ENCODE measurements at places on chromosomes 6 and 20.
A peak's percentile ranks its signal among the peaks of the same experiment; 100 is the strongest.

GRCh38 chr6:41757931-41758640 is 10.9 kb upstream of the PGC start:
- no peak for DNase-seq

DNA sequence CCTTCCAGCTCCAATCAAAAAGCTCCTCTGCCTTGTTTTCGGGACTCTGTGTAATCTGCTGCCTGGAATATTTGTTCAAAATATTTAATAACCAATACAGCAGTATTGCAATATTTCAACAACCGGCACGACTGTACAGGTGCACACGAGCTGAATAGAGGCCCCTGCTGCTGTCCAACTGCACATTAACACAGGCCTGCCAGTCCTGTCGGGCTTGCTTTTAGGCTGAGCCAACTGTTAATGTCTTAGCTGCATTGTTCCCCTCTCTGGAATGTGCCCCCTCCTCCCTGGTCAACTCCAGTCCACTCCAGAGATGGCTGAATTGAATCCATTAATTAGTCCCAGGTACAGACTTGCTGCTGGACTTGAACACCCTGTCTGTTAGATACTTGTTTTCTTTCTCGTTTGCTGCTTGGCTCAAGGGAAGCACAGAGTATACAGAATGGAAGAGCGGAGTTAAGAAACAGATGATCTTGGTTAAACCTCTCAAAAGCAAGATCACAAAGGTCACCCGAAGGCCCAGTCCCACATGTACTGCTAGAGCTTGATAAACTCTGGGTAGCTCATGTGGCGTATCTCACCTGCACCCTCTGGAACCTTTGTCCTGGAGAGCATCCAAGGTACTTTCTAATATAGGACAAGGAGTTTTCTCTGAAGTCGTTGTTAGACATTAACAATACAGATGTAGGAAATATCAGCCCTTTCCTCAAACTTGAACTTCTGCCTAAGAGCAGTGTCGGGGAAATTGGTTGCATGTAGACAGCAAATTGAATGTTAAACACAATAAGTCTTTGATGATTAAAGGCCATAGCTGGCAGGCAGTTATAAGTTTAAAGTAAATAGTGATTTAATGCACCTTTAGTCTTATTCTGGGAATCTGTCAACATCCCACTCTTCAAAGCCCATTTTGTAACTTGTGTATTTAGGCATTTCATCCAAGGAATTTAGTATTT is 31.9 kb downstream of the SHLD1 start:
- DNase-seq = no peak

GRCh38 chr20:42366626-42367025 is 748.4 kb upstream of the CHD6 start:
- peak; percentile 4 for DNase-seq

- peak; percentile 5 for DNase-seq
These were observed 422.5 kb upstream of the RGS17 start for GRCh38 chr6:153553627-153554026.

- no peak for DNase-seq
These were observed 32.7 kb upstream of the PROKR2 start for GRCh38 chr20:5349448-5349847.

DNA sequence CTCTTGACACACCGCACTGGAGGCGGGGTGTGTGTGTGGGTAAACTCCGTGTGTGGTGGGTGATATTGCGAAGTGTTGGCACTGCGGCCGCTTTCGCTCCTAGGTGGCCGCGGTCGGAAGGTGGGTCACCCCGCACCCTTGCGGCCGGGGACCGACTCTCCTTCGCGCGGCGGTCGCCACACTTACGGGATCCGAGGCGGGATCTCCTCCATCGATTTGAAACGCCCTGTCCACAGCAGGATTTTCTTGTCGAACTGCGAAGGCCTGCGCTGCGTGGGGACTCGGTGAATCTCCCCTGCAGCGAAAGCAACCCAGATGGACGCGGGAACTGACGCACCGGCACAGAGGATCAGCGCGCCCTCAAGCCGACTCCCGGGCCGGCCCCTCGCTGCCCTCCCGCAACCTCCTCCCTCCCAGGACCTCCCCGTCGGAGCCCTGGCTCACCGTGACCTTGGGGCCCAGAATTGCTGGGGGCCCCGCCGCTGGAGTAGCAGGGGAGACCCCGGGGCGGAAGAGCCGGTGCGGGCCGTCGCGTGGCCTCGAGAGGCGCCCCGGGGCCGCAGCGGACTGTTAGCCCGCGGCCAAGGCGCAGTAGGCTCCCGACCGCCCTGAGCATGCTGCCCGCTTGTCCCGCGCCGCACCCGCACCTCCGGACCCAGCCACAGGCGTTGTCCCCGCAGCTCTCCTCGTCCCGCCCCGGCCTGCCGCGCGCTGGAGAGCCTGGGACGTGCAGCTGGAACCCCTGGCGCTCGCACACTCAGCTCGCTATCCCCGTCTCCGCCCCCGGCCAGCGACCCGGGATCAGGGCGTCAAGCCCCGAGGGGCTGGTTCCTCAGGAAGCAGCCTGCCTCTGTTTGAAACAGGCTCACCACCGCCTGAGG is at the start of gene FAM162B:
Gene FAM162B (minus strand): TSS at position 759 of the 881 bp plus-strand sequence. CDS start 143 bp downstream, at position 616.
- DNase-seq = no peak

- no peak for DNase-seq
These were observed 100.9 kb downstream of the PREP start for GRCh38 chr6:105301756-105302616.

DNA sequence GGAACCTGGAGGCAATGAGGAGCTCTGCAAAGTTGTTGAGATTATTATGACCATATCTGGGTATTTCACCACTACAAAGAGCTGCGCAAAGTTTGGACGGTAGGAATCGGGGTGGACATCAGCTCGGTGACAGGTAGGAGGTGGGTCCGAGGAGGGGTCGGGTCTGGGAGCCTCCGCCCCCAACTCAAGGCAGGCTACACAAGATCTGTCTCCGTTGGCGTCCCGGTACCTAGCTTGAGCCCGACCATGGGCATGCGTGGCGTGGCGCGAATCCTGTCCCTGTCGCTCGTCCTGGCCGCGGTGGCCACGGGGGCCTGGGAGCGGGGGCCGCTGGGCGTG is 40.2 kb upstream of the ZNFX1 start:
- no peak for DNase-seq

- no peak for DNase-seq
These were observed 12.6 kb downstream of the PCMTD2 start for GRCh38 chr20:64268174-64268573.

GRCh38 chr20:50052550-50053361 is 60.2 kb downstream of the UBE2V1 start:
- DNase-seq = no peak

GRCh38 chr6:14134211-14134910 is 16.8 kb downstream of the CD83 start:
- peak; percentile 31 for DNase-seq

DNA sequence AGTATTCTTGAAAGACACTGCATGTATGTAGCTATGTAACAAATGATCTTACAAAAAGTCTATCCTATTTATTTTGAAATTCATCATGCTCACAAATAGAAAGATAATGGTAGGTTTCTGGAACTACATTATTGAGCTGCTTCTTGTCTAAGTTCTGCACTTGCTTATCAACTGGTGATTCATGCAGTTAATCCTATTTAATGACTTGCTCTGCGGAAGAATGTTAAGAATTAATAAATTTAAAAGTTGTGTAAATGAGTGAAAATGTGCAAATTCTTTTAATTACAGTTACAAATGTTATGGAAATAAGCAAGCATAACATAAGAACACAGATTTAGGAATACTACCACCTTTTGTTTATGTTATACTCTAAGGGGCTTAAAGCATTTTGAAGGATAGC is 67.1 kb upstream of the MCM9 start:
- no peak for DNase-seq

DNA sequence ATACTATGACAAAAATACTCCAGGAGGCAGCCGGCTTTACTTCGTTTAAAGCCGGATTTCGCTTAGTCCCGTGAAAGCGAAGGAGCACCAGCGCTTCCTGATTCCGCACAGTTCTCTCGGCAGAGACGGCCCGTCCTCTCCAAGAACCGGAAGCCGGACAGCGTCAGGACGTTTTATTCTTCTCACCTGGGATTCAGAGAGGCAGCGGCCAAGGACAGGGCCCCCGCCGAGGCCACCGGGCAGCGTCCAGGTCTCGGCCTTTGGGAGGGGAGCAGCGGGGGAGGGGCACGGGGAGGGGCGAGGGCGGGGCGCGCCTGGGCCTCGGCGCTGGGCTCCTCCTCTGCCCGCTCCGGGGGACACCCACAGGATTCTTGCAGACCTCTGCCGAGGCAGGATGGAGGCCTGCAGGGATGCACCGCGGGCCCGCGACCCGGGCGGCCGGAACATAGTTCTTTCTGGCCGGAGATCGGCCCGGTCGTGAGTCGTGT is 2.8 kb upstream of the DIDO1 start:
- DNase-seq = peak; percentile 61

- DNase-seq = peak; percentile 70
These were observed 30.5 kb downstream of the CNR1 start for GRCh38 chr6:88135578-88136114.

DNA sequence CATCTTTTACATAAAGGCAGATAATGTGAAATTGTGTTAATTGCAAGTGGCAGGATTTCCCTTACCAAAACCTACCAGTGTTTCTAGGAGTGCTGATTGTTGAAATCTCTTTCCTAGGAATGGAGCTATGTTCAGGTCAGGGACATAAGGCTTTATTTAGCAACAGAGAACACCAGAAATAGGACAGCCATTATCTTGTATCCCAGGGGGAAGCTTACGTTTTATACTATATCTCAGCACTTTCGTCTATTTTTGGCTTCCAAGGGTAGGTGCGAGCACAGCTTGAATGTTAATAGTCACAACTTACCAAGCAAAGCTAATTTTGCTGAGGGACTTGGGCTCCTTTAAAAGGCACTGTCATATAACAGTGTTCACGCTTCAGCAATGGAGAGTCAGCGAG is 94.0 kb downstream of the SYCP2 start:
- DNase-seq = no peak

GRCh38 chr6:106825156-106825555 is 149.4 kb downstream of the CD24 start:
- no peak for DNase-seq

DNA sequence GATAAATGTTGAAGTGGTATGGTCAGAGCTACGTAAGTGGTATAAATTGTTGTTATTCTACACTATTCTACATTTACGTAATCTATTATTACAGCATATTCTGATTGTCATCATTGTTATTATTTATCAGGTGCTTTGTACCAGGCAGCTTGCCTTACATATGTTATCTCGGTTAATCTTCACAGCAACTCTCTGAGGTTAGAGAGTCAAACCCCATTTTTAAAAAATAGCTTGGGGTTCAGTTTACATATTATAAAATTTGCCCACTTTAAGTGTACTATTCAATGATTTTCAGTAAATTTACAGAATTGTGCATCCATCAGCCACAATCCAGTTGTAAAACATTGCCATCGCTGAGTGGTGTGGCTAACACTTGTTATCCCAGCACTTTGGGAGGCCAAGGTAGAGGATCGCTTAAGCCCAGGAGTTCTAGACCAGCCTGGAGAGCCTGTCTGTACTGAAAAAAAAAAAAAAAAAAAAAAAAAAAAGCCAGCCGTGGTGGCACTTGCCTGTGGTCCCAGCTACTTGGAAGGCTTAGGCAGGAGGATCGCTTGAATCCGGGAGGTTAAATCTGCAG is 35.5 kb downstream of the PPP1R16B start:
- no peak for DNase-seq

DNA sequence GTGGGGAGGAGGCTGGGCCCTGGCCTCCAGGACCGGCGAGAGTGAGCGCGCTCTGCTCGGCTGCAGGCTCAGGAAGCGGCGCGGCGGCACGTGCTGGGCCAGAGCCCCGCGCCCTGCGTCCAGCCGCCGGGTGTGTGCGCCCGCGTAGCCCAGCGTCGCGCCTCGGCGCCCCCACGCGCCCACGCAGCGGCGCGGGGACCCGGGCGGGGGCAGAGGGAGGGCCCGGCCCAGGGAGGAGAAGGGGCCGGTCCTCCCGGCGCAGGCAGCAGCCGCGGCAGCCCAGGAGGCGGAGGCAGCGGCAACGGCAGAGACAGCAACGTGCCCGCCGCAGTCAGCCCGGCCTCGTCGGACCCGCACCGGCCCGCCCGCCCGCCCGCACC is at the start of gene EYA2:
Gene EYA2 (plus strand): TSS at position 265 of the 380 bp plus-strand sequence. CDS start 95,168 bp downstream, outside the sequence.
- peak; percentile 60 for DNase-seq

GRCh38 chr20:1232286-1233111 is 6.7 kb downstream of the RAD21L1 start:
- peak; percentile 18 for DNase-seq

- DNase-seq = no peak
These were observed 333.0 kb downstream of the CD83 start for GRCh38 chr6:14450578-14450977.

GRCh38 chr6:45478240-45478639 is 100.5 kb upstream of the SUPT3H start:
- DNase-seq = no peak

DNA sequence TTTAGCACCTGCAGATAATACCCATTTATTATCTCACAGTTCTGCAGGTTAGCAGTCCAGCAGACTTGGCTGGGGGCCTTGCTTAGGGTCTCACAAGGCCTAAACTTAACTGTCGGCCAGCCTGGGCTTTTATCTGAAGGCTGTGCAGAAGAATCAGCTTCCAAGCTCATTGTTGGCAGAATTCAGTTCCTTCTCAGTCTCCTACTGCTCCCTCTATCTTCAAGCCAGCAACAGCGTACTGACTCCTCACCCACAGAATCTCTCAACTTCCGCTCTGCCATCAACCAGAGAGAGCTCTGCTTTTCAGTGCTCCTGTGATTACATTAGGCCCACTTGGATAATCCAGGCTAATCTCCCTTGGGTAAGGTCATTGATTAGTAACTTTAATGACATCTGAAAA is 30.2 kb upstream of the NHSL1 start:
- no peak for DNase-seq

DNA sequence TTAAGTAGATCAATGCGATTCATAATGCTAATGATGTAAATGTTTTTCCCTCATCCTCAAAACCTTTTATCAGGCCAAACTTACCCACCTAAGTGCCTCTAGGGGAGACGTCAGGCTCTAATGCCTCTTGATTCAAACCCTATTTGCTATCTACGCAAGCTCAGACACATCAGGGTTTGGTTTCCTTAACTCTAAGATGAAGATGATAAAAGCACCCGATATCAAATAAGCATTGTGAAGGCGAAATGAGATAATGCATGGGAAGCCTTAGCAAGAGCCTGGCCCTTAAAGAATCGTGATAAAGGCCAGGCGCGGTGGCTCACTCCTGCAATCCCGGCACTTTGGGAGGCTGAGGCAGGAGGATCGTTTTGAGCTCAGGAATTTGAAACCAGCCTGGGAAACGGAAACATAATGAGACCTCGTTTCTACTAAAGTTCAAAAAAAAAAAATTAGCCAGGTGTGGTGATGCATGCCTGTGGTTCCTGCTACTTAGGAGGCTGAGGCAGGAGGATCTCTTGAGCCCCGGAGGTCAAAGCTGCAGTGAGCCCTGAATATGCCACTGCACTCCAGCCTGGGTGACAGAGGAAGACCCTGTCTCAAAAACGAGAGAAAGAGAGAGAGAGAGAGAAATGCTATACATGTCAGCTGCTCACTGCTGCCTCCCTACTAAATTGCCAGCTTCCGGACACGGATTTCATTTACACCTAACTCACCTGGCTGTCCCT is 13.5 kb downstream of the CNKSR3 start:
- no peak for DNase-seq

DNA sequence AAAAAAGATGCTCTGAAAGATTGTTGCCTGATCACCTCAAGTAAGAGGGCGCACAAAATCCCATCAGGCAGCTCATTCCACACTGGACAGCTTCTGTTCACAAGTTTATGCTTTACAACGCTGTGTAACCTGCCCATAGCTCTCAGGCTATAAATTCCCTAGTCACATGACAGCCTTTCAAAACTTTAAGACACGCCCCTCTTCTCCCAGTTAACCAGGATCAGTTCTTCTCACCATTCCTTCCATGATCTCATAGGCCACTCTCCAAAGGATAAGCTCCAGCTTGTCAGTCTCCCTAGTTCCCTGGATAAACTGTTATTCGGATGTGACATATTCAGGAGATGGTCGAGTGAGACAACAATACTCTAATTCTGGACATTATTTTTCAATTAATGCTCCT is 15.0 kb downstream of the ADNP start:
- DNase-seq = no peak
